ENCODE measurements at places on chromosomes 3 and 15.

DNA sequence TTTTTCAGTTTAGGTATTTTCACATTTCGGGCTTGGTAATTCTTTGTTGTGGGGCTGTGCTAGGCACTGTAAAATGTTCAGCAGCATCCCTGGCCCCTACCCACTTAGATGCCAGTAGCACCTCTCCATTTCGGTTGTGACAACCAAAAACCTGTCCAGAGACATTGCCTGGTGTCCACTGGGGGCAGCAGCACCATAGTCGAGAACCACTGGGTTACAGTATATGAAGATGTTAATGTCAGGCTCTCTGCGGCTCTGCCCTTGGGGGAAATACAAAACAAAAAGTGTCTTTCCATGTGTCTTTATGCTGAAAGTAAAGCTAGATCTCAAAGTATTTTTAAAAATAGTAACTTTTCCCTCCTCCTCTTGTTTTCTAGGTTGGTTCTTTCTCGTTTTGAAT, 177.2 kb downstream of the ITPR1 start:
- DNase-seq = no peak

- DNase-seq = no peak
Measured at GRCh38 chr3:132916096-132916495, 122.1 kb upstream of the TMEM108 start.

DNA sequence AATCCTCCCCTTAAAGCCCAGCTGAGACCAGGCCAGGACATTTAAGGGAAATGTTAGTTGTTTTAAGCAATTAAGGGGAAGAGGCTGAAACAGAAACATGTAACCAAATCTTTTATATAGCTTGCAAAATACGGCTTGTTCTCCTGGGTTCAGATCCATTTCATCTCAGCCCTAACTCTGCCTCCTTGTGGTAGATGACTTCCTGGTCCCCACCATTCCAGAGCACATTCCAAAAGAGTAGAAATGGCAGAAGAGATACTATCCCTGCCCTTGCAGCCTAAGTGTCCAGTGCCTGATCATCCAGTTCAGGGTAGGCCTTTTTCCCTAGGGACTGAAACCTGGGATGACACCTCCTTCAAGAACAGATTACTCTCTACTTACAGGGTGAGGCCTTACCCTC, 266.2 kb upstream of the VEPH1 start:
- no peak for DNase-seq

DNA sequence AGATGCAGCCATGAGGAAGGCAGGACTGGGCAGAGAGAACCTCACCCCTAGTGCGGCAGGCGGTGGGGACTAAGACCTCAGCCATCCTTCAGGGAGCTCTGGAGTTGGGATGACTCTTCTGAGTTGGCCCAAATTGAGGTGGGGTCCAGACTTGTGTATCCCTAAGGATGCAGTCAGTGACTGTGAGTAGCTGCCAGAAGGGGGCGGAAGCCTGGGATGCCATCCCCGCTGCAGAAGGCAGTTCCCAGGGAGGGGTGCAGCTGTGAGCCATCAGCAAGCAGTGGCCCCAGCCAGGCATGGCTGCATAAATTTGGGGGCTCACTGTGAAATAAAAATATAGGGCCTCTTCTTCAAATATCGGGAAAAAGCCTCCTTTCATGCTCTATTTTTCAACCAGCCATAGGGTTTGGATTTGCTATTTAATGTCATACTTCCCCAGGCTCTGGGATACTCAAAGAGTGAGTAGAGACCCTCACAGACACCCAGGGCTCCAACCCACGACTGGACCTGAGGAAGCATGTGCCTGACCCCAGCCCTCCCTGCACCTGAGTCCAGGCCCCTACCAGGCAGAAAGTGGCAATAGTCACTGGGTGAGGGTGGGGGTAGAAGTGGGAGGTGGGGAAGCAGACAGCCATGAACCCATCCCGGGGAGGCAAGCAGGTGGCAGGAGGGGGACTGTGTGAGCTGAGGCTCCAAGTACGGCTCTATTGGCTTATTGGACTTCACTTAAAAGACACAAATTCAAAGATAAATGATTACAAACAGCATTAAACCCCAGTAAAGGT, 30.5 kb downstream of the GRK7 start:
- no peak for DNase-seq

GRCh38 chr3:69370156-69370883, 15.6 kb downstream of the FRMD4B start:
- DNase-seq = no peak

DNA sequence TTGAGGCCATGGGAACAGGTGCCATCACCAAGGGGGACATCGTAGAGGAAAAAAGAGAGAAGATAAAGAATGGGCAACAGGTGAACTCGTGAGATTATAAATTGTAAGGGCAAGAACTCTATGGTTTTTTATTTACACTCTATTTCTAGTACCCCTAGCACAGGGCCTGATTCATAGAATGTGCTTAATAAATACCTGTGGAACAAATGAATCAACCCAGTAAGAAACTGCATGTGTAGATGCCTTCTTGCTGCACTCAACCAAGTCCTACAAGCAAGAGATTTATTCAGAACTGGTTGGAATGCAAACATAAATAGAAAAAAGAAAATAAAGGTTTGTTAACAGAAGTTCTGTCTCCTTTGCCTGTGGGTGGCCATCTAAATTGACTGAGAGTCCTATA, 18.7 kb upstream of the KPNA1 start:
- no peak for DNase-seq

DNA sequence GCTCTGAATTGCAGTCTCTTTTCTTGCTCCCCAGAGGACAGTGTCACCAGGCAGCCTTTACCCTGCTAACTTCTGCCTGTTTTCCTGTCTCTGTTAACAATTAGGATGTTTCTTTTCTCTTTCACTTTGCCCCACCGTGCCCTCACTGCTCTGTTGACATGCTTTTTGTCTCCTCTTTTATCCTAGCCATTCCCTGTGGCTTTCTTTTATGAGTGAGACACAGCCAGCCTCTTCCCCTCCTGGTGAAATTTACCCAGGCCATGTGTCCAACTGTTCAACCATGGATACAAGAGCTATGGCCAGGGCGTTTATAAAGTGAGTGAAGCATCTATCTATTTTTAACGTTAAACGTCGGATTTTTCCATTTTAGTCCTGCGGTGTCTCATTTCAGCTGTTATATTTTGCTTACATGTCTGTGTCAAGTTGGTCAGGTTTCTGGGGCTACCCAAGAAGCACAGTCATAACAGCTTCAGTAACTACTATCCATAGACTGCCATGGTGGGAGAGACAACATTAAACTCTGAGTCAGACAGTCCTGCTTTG, 443.2 kb upstream of the AZI2 start:
- DNase-seq = no peak

All from IMR-90 (cell line).